SHP77 treated with DMSO at 0.1 percent for 48 hours (cell line): ENCODE measurements at places on chromosomes 16 and 17.

GRCh38 chr16:86030116-86030515 is 131.2 kb downstream of the IRF8 start:
- DNase-seq = no peak

- no peak for DNase-seq
These were observed 7.2 kb upstream of the TNFRSF17 start for GRCh38 chr16:11957591-11958395.

DNA sequence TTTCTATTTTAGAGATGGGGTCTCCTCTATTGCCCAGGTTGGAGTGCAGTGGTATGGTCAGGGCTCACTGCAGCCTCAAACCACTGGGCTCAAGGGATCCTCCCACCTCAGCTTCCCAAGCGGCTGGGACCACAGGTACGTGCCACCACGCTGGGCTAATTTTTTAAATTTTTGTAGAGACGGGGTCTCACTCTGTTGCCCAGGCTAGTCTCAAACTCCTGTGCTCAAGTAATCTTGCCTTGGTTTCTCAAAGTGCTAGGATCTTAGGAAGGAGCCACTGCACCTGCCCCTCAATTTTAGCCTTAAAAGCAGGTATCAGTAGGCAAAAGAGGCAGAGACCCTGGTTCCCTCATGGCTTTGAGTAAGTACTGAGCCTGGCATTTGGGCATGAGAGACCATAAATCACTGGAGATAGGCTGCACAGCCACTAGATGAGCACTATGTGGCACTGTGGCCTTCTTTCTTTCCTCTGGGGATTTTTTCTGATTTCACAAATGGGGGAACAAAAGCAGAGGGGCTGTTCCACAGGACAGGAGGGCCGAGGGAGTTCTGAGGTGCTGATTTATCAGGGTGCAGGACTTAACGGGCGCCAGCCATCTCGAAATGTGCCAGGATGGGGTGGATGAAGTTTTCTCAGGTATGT is 82.2 kb downstream of the PLXDC1 start:
- DNase-seq = peak; percentile 30

- DNase-seq = no peak
These were observed 1.5 kb upstream of the HPR start for GRCh38 chr16:72061564-72061963.

GRCh38 chr16:49464877-49465504 is 91.4 kb downstream of the C16orf78 start:
- no peak for DNase-seq

- DNase-seq = no peak
These were observed at the start of gene HS3ST2 for GRCh38 chr16:22813948-22814710. TSS of gene HS3ST2 (plus strand) at chr16:22814162. CDS start at chr16:22814611, 449 bp downstream.

DNA sequence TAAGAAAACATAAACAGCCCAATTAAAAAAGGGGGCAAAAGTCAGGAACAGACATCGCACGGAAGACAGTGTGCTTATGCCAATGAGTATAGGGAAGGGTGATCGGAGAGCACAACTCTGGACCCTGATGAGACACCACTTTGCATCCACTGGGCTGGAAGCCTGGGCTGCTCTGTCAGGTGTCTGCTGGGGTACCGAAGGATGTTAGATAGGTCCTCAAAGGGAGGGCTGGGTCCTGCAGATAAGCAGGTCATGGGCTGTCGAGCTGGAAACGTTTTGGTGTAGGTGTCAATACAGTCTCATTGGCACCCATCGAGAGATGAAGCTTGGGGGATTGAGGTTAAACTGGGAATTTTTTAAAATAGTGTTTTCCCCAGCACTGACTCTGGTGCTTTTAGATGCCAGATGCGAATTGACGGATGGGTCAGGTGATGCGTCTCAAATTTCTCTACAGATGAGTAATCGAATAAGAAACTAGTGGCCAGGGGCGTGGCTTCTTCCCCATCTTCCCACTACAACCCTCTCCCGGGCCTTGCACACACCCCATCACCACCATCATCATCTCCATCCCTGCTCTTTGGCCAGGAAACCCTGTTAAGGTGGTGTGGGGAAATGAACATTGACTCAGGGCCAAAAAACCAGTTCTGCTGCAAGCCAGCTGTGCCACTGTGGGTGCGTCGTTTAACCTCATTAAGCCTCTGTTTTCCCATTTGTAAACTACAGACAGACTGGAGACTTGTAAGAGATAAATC is 47.8 kb upstream of the IRF8 start:
- no peak for DNase-seq

GRCh38 chr16:87613961-87614360 is 11.7 kb downstream of the JPH3 start:
- no peak for DNase-seq
